HTR-8/SVneo (cell line): ENCODE measurements at places on chromosomes 12 and 14.

GRCh38 chr14:61140872-61141271 lies 140.3 kb downstream of the TMEM30B start:
- no peak for DNase-seq

GRCh38 chr12:40015345-40015744 lies 90.5 kb downstream of the SLC2A13 start:
- DNase-seq, result no peak

DNA sequence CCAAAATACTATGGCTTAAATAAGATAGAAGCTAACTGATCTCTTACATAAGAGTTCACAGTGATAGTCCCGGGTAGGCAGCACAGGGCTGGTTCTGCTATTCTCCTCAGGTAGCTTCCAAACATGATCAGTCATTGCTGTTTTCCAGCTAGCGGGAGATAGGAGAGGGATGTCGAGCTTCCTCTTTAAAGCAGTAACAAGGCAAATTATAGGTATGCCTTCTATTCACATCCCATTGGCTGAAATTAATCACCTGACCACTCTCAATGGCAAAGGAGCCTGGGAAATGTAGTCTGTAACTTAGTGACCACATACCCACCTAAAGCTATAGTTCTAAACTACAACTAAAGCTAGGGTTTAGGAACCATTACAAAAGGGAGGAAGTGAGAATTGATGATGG lies 34.5 kb upstream of the VRK1 start:
- peak; percentile 78 for DNase-seq

DNA sequence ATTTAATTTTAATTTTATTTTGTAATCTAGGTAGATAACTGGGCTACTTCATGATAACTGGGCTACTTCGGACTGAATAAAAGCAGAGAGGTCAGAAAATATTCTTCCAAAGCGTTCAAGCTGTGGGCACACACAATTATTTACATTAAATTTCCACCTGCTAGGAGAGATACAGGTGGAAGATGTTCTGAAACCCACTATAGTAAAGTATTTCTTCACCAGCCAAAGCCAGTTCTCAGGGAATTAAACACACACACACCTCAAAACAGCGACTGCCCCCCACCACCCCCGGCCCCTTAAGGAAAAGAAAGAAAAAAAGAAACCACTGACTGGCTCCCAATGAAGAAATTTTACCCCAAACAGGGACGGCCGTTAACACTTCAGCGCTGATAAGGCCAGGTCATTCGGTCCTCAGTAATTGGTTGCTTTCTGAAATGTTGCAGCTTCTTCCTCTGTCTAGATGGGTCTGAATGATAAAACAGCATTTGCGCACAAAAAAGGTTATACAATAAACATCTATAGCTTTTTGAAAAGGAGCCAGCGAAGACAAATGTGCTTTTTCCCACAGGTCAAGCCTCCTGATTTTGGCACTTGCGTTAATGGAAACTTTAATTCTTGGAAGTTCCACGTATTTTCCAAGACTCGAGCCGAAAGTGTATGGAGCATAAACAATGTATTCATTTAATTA lies 771 bp upstream of the KCNJ8 start:
- no peak for DNase-seq
